ENCODE measurements at places on chromosomes 1 and 21.

DNA sequence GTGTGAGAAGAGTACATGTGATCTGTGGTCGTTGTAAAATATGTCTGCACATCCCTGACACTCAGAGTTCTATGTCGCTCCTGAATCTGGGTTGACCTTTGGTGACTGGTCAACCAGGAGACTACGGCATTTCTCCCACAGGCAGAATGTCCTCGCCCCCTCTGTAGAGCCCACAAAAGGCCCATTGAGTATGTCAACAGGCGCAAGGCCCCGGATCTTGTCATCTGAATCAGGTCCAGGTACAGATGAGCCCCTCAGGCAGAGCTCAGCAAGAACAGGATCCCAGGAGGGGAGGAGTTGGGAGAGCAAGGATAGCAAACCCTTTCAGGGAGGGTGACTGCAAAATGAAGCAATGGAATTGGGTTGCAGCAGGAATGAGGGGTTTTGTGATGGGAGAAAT, 126.5 kb downstream of the MATN1 start:
- no peak for DNase-seq

GRCh38 chr1:204380293-204380831, 20.6 kb upstream of the PLEKHA6 start:
- no peak for DNase-seq

DNA sequence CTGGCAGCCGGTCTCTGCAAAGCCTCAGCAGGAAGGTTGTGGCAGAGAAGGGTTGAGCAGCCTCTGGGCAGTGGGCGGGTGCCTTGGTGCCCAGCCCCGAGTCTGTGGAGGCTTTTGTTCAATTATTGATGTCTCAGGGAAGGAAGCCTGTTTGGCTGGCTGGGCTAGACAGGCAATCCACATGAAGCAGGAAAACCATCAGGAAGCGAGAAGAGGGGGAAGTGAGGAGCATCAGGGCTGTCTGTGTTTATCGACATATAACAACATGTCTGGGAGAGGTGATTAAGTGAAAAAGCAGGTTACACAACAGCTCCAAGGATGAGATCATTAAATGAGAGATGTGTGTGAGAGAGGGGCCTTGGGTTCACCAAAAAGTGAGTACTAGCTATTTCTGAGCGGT, 105.4 kb downstream of the UBE2U start:
- no peak for DNase-seq

DNA sequence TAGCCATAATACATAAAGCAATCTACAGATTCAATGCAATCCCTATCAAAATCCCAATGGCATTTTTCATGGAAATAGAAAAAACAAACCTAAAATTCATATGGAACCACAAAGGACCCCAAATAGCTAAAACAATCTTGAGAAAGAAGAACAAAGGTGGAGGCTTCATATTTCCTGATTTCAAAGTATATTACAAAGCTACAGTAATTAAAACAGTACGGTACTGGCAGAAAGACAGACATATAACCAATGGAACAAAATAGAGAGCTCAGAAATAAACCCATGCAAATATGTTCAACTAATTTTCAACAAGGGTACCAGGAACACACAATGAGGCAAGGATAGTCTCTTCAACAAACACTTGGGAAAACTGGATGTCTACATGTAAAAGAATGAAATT, 87.0 kb downstream of the DENND1B start:
- DNase-seq = no peak

- DNase-seq = no peak
Observed at GRCh38 chr1:153390938-153391710, at the start of gene S100A8. TSS of gene S100A8 (minus strand) at chr1:153391073. CDS start at chr1:153390535, 538 bp downstream.

DNA sequence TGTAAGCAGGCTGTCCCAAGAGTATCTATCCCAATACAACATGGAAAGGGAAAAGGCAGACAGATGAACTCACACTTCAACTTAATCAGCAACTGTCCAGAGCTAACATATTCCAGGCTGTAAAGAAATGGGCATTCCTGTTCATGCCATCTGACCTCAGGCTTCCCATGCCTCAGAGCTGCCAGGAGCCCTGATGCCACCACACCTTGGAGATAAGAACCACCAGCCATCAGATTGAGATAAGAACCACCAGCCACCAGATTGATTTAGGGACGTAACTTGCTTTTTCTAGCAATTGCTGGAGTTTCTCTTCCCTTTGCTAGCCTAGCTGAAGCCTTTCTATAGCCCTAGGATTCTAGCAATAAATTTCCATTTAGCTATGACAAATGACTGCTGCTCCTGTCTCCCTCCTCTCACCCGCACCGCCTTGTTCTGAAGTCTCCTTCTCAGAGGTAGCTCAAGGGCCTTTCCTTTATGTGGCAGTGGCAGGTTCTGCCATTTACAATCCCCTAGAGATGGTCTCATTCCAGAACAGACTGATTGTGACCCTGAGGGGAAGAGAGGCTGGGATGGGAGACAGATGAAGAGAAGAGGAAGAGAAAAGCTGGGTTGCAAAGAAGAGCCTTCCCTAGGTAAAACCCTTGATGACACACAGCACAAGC, 88.0 kb upstream of the CTTNBP2NL start:
- no peak for DNase-seq

DNA sequence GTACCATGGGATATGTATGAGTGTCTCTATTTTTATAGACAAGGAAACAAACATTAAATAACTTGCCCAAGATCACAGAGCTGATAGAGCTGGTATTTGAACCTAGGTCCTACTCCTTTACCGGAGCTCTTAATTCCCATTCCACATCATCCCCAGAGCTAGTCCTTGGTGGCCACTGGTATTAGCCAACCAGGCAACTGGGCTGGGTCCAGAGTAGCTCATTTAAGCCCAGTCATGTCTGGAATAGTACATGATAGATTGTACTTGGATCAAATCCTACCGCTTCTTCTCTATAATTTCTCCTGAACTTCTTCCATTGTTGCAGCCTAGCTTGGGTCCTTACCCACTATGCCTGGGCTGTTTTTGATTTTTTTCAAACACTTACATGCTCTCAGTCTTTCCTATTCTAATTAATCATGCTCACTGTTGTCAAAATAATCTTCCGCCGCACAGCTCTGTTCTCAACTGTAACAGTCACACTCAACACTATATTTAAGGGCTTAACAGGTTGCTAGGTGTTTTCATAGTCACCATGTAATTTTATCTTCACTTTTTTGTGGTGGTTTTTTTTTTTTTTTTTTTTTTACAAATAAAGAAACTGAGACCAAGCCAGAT, 80.2 kb downstream of the COLGALT2 start:
- no peak for DNase-seq

- no peak for DNase-seq
Observed at GRCh38 chr1:110580244-110580643, 25.9 kb downstream of the KCNA2 start.

DNA sequence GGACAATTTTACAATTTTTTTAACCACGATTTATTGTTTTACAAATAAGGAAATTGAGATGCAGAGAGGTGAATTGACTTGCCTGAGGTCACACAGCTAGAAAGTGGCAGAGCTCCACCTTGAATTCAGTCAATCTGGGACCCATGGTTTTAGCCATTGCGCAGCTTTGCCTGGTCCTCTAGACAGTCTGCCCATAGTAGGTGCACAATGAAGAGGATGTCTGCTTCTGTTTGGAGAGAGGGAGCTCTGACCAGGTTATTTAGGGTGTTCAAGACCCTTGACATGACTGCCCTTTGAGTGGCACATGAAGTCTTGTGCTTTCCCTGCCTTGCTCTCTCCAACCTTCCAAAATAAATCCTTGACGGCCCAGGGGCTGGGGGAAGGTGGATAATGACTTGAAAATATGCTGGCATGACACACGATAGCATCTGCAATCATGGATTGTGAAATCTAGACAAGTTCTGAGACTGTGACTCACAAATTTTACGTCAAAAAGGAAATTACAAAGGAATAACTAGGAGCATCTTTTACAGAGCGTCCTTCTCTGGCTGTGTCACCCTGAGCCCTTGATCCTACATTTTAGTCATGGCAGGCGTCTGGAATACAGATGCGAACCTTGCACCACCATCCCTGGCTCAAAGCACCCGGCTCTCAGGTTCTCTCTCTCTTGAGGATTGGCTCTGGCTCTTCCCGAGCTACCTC, 26.2 kb upstream of the ID3 start:
- DNase-seq = no peak

DNA sequence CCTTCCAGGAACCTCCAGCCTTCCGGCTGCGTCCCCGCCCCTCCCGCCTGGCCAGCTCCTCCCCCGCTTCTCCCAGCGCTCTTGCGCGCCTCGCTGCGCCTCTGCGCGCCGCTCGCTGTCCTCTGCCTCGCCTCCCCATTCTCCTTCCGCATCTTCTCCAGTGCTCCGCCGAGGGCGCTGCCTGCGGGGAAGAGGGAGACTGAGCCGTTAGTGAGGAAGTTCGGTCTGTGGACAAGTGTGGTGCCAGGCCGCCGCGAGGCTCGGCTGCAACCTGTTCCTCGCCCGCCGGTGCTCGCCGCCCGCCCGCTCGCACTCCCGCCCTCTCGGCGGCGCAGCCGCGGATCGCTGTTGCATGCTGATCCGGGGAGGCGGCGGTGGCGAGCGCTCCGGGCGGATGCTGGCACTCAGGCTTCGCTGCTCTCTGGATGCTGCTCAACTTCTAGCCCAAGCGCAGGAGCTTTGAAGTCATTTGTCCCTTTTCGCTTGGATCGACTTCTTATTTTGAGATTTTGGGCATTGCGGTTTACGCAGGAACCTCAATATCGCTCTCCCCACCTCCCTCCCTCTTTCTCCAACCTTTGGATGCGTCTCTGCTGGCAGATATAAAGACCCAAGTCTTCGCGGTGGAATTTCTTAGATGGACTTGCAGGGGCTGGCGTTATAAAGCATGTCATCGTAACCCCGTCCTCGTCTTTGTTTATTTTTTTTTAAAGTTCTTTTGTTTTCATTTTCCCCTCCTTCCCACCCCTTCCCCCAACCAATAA, 614 bp upstream of the CACNA1E start:
- DNase-seq = peak; percentile 70

- DNase-seq = no peak
Observed at GRCh38 chr1:27400082-27400962, 7.9 kb downstream of the GPR3 start.

DNA sequence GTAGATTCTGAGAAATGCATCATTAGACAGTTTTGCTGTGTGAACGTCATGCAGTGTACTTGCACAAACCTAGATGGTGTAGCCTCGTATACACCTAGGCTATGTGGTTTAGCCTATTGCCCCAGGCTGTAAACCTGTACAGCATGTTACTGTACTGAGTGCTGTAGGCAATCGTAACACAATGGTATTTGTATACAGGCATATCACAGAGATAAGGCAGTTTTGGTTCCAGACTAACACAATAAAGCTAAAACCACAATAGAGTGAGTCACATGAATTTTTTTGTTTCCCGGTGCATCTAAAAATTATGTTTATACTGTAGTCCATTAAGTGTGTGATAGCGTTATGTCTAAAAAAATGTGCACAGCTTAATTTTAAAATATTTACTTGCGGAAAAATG, 6.9 kb downstream of the IL10RB start:
- DNase-seq = no peak

DNA sequence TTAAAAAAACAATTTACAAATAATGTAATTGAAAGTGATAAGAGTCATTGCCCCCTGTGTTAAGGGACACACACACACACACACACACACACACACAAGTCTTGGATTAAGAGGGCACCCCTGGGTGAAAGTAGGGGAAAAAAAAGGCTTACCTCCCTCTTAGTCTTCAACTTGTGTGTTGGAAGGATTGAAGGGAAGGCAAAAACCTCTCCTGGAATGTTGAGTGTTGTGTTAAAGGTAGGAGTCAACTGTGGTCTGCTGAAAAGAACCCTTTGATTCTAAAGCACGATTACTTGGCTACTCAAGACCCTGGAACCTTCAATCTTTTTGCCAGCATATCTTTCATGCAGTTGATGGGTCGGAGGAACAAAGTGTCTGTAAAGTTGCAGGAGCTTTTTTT, 6.4 kb downstream of the PBX1 start:
- DNase-seq = no peak

DNA sequence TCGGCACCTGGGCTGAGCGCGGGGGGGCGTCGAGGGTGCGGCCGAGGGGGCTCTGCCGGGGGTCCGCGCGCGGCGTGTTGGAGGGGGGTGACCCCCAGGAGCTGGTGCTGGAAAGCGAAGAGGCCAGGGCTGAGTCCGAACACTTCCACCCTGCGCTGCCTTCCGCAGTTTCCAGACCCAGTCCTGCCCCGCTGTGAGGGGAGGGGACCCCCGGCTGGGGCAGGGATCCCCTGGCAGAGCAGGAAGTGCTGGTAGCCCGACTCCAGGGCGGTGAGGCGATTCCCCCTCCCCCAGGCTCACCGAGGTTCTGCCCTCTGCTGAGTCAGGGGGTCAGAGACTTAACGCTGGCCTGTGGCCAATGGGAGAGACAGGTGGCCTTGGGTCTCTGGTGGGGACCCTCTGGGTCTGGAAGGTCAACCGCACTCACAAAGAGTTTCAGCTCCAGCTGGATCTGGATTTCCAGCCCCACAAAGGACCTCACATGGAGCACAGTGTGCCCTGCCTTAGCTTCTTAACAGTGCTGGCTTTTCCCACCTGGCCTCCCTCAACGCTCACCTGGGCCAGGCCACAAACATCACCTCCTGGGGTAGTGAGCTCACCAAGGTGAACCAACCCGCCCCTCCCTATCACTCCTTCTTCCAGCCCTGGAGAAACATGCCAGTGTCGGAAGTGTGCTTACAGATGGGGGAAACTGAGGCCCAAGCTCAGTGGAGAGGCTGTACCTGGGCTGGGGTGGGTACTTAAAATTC, 39.8 kb upstream of the SYNC start:
- no peak for DNase-seq

- DNase-seq = no peak
Observed at GRCh38 chr1:244394346-244394745, 57.4 kb downstream of the ADSS2 start.

GRCh38 chr1:205588636-205589035, 43.2 kb downstream of the ELK4 start:
- no peak for DNase-seq

GRCh38 chr1:51331206-51332100, 1.1 kb upstream of the TTC39A start:
- peak; percentile 49 for DNase-seq

DNA sequence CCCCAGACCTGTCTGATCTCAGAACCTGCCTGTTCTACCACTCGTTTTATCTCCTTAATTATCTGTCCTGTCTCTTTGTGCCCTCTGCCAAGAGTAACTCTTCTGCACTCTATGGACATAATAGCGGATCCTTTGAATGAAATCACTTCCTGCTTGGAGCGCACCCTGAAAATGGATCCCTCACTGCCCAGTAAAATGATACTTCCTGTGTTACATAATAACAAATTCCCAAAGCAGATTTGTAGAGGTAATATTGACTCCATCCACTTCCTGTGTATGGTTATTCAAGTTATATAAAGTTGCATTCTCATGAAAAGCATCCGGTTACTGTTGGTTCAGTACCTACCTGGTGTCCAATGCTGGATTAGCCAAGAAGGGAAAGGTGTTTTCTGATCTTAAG, 246.0 kb downstream of the TRABD2B start:
- no peak for DNase-seq

GRCh38 chr1:42118125-42118524, 35.1 kb upstream of the GUCA2B start:
- no peak for DNase-seq

Measured in GM12891 (cell line).